ENCODE measurements at places on chromosomes 7 and 10.

DNA sequence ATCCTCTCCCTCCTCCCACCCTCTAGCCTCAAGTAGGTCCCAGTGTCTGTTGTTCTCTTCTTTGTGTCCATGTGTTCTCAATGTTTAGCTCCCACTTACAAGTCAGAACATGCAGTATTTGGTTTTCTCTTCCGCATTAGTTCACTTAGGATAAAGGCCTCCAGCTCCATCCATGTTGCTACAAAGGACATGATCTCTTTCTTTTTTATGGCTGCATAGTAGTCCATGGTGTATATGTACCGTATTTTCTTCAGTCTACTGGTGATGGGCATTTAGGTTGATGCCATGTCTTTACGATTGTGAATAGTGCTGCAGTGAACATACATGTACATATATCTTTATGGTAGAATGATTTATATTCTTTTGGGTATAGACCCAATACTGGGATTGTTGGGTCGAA lies 1.6 kb upstream of the GOT1 start:
- no peak for DNase-seq

DNA sequence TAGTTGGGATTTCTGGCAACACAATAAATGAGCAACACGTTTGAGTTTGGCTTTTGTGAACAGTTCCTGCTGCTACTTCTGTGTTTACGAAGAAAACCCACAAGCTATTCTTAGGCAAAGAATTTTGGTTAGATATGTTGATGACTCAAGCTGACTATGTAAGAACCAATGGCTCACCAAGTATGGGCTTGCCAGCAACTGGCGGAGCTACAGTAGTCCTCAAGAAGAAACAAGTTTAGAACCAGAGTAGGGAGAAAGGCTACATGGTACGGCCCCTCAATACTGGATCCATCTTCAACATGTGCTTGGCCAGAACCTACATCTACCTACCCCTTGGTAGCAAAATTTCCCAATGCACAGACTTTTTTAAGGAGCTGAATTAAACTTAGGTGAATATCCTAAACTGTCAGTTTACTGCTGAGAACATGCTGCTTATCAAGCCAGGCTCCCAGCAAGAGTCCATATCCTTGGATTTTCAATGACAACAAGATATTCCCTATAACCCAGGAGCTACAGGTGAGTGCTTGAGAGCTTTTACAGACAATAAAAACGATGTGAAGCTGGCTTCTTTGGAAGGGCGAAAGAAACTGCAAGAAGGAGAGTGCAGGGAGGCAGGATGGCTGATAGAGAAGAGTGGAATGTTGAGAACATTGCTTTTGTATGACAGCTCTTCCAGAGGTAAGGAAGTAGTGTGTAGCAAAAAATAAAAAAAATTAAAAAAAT lies 74.3 kb upstream of the ASAH2 start:
- no peak for DNase-seq

- no peak for DNase-seq
Observed at GRCh38 chr7:34109936-34110780, 204.8 kb downstream of the BMPER start.

DNA sequence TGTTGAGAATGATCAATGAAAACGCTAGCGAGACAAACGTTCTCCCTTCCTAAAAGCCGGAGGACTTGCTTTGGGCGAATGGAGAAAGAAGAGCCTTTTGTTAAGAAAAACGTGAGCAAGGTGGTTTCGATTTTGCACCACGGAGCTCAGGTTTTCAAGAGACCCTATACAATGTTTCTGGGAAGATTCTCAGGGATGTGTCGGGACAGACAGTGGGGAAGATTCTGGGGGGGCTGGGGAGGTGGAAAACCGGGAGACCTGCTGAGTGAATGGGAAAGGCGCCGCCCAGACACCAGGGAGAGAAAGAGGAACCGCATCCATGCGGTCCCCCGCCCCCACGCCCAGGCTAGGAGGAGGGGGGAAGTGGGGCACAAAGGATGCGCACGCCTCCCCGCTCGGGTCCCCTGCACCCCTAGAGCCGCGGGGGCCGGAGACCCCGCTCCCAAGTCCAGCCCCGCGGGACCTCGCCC lies 745 bp downstream of the YWHAG start:
- DNase-seq: peak; percentile 56

DNA sequence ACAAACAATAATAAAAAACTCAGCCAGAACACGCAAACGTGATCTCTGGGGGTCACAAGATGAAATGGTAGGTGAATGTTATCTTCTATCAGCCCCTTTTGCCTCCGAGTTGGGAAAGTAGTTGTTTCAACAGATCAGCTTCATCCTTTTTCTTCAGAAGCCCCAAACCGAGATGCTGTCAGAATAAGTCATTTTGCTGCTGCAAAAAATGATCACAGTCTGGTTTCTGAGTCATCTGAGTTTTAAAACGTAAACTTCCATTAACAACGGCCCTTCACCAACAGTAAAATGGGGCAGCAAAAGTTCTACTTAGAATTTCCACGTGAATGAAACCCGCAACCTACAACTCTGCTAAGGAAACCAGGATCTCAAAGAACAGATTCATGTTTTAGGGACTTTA lies 44.9 kb downstream of the JCAD start:
- no peak for DNase-seq

- peak; percentile 56 for DNase-seq
Observed at GRCh38 chr7:36440880-36441279, 51.2 kb downstream of the ANLN start.

- no peak for DNase-seq
Observed at GRCh38 chr10:79295563-79295962, 51.7 kb upstream of the PPIF start.

DNA sequence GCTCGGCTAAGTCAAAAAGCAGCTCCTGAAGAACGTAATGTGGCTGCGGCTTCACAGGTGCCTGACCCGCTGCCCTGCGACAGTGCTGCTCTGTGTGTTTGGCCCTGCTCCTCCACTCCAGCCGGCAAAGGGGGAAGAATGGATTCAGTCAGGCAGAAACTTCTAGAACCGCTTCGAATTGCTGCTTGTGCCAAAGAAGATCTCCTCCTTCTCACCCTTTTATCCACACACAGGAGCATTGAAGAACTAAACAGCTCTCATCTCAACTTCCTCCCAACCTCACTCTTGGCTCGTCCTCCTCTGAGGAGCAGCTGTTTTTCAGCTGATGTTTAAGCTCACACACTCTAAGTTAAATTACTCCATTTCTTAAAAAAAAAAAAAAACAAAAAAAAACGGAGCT lies 651.4 kb downstream of the INHBA start:
- DNase-seq: no peak

DNA sequence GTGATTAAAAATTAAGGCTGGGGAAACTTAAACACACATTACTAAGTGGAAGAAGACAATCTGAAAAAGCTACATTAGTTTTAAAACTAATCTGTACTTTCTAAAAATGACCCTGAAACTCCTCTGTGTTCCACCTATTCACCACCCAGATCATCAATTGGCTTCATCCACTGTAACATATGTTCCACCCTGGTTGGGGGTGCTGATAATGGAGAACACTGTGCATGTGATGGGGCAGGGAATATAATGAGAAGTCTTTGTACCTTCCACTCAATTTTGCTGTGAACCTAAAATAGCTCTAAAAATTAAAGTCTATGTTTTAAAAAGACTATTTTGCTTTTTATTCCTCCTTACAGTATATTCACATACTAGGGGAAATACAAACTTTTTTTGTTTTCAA lies 132.7 kb downstream of the CNOT4 start:
- no peak for DNase-seq

DNA sequence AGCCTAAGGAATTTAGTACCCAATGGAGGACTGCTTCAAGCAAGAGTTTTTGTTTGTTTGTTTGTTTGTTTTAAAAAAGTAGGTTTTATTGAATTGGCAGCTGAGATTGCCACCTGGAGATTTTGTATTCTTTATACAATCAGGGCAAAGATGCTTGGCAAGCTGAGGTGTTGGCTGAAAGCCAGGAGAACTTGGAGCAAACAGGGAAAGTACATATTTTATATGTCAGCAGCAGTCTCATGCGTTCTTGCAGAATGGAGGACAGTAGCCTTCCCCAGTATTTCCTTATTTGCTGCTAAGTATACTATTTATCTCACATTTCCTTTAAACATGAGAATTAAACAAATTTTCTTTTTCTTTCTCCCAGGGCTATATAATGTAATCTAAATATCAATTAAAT lies 22.6 kb upstream of the ICA1 start:
- DNase-seq: no peak

DNA sequence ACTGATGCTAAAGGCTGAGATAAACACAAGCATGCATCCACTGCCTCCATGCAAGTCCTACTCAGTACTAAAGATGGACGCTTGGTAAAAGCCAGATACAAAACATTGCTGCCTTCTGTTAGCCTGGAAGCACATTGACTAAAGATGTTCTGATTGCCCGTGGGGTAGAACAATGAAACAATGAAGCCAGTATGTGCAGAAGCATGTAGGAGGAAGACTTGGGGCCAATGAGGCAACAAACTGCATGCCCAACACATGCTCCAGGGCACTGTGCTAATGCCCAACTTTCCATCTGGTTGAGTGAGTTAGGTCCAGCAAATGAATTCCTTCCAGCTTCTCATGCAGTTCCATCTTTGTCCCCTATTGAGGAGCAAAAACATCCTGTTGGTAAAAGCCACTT lies 1245.5 kb downstream of the GATA3 start:
- DNase-seq: peak; percentile 54

DNA sequence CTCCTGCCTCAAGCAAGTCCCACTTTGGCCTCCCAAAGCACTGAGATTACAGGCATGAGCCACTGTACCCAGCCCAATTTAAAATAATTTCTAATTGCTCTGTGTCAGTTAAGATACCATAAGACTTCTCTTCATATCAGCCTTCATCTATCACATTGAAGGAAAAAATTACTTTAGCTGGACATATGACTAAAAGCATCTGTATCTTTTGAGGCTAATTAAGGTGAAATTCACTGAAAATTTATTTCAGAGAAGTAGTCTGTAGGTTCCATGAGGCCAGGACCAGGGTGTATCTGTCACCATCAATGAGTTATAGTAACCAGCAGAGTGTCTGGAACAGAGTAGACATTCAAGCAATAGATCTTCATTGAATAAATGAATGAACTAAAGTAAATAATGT lies 205.2 kb upstream of the PHYHIPL start:
- DNase-seq: no peak

DNA sequence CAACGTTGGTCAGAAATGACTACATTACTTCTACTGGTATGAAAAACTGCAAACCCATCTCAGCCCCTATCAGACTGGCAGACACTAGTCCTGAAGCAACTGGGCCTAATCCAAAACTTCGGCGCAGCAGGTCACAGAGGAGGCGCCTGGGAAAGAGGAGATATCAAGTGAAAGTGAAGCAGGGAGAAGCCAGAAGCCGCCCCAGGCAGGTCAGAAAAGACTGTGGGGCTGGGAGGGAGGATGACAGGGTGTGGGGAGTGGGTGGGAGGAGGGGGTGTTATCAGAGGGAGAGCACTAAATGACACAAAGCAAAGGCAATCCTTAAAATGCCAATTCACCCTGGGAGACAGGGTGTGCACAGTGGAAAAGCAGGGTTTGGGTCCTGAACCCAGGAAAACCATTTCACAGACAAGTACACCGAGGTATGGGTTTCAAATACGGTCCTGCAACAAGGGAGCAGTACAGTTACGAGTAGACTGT lies 731 bp downstream of the CHCHD3 start:
- peak; percentile 45 for DNase-seq

GRCh38 chr10:124692100-124692446 lies 52.1 kb downstream of the FAM53B start:
- DNase-seq: no peak

DNA sequence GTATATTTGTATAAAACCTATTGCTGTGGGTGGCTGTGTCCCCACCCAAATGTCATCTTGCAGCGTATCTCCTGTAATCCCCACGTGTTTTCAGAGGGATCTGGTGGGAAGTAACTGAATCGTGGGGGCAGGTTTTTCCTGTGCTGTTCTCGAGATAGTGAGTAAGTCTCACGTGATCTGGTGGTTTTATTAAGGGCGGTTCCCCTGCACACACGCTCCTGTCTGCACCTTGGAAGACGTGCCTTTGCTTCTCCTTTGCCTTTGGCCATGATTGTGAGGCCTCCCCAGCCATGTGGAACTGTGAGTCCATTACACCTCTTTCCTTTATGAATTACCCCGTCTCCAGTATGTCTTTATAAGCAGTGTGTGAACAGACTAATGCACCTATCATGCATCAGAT lies 97.6 kb downstream of the DYNC2I1 start:
- no peak for DNase-seq

GRCh38 chr10:80579849-80580637 lies 42.3 kb downstream of the SH2D4B start:
- no peak for DNase-seq

GRCh38 chr7:93239824-93240223 lies 7.7 kb downstream of the VPS50 start:
- no peak for DNase-seq

DNA sequence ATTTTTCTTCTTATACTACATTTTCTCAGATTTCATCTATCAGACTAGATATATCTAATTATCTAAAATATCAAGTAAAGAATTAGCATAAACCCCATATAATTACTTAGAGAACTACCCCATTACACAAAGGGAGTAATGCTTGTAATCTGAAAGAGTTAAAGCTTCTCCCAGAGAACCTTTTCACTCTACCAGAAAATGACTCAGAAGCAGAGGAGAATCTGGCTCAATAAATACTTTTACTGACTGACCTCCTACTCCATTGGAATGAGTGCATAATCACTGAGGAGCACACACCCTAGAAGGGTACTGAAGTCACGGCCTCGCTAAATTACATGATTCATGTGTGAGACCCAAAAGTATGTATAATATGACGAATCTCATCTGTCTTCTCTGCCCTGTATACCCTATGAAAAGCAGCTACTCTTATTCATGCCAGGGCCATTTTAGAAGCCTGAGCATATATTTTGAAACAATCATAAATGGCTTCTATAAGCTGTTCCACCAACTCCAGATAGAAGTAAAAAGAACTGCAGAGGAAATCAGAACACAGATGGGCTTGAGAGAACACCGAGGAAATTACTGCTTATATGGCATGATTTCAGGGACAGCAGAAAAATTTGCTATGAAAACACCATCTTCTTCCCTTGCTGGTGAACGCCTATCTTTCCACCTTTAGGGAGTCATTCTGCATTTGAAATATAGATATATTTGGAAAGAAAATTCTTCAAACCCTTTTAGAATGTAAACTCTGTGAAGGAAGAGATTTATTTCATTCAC lies 32.7 kb downstream of the DNMBP start:
- DNase-seq: peak; percentile 47

DNA sequence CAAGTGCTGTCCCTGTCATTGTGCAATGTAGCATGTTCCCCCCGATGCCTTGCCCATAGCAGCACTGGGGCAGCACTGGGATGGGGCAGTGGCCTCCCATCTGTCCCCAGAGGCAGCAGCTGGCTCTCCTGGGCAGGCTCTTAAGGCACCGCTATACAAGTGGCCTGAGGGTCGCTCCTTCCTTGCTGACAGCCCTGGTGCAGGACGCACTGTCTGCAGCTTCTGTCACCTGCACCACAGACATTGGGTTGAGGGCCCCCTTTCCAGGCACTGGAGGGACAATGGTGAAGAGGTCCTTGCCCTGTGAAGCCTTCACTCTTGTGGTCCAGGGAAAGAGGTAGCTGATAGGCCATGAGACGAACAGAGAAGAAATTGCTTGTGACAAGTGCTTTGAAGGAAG lies 10.6 kb downstream of the CPSF4 start:
- no peak for DNase-seq

- DNase-seq: no peak
Observed at GRCh38 chr7:15832996-15833395, 146.5 kb upstream of the MEOX2 start.
